Endothelial cell (in vitro differentiated cells): ENCODE measurements at places on chromosomes 7 and 10.

GRCh38 chr7:92845736-92846135 is 9.4 kb upstream of the CDK6 start:
- DNase-seq, result no peak

DNA sequence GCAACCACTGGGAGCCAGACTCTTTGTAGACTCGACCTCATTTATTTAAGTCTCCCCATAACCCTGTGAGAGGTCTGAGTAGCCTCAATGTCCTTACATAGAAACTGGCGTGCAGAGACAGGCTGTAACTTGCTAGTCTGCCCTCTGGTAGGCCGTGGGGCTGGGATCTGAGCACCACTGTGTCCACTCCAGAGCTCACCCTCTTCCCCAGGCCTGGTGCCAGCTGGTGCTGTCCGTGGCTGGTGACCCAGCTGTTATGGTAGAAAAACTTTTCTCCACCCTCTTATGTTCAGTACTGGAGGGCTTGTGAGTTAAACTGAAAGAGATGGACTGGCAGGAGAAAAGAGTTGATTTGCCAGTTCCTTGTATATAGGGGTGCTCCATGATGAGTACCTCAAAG is 41.9 kb downstream of the ADAMTS14 start:
- no peak for DNase-seq

DNA sequence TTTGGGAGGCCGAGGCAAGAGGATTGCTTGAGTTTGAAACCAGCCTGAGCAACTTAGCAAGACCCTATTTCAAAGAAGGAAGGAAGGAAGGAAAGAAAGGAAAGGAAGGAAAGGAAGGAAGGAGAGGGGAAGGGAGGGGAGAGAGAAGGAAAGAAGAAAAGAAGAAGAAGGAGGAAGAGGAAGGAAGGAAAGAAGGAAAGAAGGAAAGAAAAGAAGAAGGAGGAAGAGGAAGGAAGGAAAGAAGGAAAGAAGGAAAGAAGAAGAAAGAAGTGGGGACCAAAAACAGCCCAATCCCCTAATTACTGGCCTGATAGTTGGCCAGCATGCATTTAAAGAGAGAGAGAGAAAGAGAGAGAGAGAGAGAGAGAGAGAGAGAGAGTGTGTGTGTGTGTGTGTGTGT is 66.4 kb downstream of the EEPD1 start:
- no peak for DNase-seq

DNA sequence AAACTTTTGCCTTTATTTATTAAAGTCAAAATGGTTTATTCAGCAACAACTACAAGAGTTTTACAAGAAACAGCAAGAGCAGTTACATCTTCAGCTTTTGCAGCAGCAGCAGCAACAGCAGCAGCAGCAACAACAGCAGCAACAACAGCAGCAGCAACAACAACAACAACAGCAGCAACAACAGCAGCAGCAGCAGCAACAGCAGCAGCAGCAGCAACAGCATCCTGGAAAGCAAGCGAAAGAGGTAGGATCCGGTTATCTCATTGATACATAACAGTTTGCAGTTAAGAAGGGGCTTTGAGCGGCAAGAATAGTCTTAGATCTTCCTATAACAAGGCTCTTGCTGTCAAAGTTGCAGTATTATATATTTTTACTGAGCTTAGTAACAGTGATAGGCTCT is 215.1 kb downstream of the FOXP2 start:
- no peak for DNase-seq

DNA sequence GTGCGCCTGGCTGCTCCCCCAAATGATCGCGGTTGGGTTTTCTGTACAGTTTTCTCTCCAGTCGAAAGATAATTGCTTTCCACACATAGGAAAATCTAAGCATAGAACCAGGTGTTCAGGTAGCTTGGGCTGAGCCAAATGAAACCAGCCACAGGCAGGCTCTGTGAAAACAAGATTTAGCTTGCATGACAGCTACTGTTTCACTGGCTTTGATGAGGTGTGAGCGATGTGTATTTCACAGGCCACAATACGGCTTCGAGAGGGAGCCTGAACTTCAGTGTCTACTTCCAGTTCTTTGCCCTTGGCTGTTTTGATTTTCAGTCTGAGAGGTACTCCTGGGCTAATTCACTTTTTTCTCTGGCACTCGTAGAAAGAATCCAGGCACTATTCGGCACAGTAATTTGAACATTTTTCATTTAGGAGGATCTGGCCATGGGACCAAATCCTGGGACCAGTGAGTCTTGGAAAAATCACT is 110.5 kb downstream of the JCAD start:
- no peak for DNase-seq

GRCh38 chr10:132745971-132746370 is 40.0 kb downstream of the NKX6-2 start:
- no peak for DNase-seq

DNA sequence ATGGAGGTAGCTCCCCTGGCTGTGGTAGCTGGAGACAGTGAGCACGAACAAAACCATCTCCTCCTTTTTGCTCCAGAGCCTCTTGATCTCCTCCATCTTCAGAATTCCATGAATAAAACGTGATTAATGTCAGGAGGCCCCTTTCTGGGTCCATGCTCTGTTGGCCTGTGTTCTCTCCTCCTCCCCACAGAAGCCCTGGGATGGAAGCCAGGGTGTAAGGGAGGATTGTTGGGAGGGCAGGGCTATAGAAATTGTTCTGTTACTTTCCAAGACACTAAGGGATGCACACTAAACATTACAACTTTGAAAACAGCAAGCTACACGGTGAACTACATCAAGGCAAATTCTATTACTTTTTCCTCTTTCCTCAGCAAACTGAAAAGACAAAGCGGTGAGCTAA is 96.3 kb downstream of the RNF216 start:
- DNase-seq, result no peak

DNA sequence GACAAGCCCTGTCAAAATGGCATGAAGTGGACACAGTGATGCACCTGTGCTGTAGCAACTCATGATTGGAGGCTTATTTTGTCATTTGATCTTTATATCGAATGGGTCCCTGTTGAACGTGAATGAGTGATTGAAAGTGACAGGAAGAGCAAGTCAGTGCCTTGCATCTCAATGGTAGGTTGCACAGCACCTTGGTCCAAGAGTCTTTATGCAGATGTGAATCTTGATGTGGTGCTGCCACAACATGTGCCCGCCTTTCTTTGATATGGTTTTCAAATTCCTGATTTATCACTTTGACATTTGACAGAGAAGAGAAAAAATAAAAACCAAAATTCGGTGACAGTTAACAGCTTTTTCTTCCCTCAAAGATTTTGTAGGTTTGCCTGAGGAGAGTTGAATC is 1182.4 kb downstream of the DNAJB9 start:
- no peak for DNase-seq

DNA sequence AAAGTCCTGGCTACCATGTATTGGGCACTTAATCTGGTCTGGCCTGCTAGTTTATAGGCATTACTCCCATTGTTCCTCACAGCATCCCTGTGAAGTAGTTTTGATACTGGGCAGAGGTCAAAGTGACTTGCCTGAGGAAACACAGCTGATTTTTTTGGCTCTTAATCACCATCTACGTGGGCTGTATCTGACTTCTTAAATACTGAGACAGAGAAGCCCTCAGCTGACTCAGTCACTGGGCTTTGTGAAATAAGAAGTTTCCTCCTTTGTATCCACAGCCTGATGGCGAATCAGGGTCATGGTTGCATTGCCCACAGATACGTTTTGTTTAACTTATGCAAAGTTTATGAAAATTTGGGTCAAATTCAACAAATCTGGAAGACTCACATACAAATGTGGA is 13.2 kb downstream of the TACR2 start:
- no peak for DNase-seq

GRCh38 chr10:109467551-109467950 is 455.8 kb downstream of the XPNPEP1 start:
- DNase-seq, result no peak

DNA sequence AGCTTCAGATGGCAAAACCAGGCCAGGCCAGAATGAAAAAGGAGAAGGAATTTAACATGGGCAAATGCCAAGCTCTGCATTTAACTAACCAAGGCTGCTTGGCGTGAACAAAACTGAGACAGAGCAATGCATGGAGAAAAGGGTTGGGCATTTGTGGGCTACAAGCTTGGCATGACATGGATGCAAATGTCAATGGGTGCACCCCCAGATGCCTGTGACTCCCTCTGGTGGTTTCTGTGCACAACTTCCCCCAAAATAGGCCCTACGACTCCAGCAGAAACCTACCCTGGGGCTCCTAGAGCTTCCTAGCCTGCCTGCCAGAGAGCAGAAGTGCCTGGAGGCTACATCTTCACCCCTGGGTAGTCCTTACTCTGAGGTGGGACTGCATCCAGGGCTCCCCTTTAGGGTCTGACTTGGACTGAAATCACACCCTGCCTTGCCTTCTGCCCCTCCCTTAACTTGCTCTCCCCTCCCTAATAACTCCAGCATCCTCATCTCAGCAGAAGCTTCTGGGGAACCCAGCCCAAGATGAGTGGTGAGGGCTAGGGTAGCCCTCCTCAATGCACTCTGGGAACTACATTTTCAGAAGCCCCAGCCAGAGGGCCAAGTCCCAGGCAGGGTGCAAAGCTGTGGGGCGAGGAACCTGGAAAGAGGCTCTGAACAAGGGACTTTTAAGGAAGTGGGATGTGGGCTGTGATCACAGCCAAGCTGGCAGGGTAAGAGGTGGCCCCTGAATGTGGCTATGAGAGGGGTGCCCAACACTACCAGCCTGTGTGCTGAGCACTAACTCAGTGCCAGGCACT is 11.3 kb downstream of the GPRIN2 start:
- no peak for DNase-seq

DNA sequence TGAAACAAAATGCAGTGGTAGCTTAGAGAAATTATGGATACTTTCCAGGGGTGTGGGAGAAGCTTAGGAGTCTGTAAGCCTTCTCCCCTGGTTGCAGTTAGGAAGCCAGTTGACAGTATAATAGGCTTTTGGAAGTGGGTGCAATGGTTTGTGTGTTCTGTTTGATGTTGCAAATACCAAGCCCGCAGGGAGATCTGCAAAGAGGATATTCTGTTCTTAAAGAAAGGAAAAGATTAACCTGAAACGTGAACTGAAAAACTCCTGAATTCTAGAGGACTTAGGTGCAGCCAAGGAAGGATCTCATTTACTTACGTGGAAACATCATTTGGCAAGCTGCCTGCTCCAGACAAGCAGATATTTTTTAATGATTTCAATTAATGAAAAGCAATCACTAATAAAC is 496.6 kb downstream of the AUTS2 start:
- DNase-seq, result no peak

GRCh38 chr10:86509145-86509544 is 12.4 kb downstream of the WAPL start:
- DNase-seq, result no peak

DNA sequence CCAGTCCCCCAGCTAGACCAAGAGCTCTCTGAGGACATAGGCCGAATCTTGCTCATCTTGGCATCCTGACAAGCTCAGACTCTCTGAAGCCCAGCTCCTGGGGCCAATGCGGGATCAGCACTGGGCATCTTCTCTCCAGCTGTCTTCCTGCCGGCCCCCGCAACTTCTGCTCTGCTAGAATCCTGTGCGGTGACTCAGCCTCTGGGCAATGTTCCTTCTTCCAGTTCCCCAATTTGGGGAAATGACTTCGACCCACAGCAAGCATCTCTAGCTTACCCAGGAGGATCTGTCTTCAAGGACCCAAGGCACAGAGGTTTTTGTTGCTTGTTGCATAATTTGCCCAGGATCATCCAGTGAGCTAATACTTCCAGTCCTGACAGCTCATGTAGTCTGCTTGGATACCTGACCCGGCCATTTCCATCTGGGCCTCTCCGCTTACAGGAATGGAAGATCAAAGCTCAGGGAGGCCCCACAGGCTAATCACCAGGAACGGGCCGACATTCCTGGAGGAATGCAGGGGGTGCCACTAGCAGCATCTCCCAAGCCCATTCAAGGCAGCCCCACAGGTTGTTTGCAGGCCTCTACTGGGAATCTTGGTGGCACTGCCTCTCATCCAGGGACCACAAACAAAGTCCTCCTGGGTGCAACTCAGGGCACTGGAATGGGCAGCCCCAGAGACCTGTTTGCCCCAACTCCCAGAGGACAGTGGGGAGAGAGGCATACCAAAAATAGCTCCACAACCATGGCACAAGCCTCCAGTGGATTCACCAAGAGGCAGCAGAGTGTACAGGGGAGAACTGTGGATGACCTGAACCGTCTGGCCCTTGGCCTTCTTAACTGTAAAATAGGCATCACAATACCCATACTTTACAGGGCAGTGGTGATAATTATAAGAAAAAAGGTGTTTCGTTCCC is 151.9 kb downstream of the NEURL1 start:
- DNase-seq, result no peak

DNA sequence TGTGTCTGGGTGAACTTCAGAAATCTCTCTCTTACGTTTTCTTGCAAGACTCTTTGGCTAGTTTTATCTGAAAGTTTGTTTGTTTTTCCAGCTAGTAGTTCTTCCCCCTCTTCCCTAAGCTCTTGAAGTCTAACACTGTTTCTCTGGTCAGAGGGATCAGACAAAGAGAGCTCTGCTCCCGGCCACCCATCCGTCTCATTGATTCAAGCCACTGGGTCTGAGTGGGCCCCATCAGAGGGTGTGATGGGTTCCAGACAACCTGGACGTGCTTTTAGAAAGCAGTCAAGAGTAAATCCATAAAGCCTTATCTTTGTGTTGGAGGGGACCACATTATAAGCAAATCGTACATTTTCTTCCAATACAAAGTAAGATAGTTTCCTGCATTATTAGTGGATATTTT is 242.6 kb upstream of the C7orf33 start:
- DNase-seq, result no peak

GRCh38 chr7:40492946-40493345 is 358.1 kb downstream of the SUGCT start:
- DNase-seq, result no peak

DNA sequence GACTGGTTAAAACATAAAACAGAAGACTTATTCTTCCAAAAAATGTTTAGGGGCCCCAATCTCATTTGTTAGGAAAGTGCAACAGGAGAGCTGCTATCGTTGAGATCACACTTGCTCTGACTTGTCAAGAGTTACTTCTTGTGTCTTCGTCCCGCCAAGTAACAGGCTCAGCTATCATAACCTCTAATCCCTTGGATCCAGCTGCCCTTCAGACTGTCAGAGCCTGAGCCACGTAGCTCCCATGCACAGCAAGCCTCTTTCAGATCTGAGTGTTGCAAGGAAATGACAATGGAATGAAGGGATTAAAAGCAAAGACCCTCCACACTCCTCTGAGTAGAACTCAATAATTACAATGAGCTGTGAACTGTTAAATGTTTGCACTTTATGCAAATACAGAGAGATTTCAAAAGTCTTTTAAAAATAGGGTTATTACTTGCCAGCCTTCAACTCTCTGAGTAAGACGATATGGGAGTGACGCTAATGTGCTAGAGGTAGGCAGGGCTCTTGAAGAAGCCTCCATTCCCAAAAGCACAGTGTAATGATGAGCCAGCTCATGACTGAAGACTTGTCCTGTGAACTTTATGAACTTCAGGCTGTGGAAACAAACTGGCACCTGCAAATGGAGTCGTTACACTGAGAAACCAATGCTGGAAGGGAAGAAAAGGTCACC is 28.4 kb upstream of the CDK13 start:
- DNase-seq, result no peak
